ENCODE measurements at places on chromosomes 6 and 20.

- no peak for DNase-seq
These were observed 179.9 kb downstream of the PREX1 start for GRCh38 chr20:48647858-48648257.

DNA sequence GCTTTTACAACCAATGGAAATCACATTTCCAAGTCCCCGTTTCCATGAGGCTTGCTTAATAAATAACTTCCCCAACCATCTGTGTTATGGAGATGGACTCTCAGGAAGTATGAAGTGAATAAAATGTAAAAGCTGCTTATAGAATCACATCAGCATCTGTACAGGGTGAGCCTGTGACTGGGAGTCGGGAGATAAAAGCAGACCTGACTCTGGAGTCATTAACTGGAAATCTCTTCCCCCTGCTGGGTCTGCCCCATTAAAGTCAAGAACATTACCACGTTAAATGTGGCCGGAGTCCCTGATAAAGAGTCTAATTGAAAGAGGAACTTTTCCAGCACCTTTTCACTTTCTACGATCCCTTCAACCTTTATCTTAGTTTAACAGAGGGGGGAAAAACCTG, 368.5 kb downstream of the DOK5 start:
- no peak for DNase-seq

DNA sequence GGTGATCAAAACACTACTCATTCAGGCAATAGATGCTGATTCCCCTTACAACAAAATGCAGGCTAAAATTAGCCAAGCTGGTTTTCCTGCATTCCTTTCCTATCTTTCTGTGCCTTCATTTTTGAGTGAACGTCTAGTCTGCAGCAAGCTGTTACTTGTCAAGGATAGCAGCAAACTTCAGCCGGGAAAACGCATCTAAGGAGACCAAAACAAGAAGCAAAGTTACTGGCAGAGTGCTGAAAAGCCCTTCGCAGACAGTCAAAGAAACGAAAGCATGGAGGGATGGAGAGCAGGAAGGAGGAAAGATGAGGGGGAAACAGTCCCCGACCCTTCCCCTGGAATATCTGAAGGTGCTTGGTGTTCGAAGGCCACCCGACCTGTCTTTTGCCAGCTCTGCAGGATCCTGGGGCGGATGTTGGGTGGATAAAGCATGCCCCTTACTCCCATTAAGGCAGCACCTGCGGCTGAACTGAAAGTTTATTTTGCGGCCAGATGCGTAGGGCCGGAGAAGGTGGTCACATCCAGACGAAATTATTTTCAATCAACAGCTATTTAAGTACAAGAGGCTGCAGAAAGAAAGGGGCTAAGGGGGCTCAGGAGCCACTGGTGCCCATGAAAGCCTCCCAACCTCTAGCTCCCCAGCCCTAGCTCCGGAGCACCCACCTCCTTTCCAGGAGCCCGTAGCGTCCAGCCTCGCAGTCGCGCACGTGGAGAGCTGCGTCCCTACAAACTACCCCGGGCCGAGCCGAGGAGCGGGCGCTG, 538 bp downstream of the FERMT1 start:
- DNase-seq: no peak

DNA sequence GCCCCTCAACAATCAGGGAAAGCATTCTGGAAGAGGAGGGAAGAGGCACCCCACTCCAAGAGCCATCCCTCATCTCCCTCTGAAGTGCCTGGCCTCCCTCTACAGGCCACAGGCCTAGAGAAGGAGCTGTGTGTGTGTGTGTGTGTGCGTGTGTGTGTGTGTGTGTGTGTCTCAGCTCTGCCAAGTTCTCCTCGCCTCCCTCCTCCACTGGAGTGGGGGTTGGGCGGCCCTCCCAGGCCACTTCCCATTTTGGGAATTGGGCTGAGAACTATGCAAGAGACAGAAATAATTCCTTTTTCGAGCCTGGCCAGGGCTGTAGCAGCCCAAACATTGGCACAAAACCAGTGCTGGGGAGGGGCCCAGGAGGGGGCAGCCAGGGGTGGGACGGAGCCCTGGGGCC, 35.7 kb downstream of the KCNB1 start:
- no peak for DNase-seq

DNA sequence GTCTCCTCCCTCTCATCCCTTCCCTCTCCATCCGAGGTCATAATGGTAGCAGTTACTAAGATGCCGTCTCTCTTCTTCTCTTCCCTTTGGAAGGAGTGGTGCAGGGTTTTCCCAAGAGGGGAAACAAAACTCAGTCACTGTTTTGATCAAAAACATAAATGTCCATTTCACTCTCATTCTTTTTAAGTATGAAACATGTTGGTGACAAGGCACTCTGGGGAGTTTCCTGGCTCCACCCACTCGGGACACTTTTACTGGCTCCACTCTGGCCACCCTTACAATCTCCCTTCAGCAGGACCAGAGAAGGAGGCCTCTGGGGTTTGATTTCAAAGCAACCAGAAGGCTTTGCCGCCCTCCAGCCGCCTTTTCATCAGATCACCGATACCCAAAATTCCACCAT, 57.0 kb downstream of the FGD2 start:
- DNase-seq: no peak

DNA sequence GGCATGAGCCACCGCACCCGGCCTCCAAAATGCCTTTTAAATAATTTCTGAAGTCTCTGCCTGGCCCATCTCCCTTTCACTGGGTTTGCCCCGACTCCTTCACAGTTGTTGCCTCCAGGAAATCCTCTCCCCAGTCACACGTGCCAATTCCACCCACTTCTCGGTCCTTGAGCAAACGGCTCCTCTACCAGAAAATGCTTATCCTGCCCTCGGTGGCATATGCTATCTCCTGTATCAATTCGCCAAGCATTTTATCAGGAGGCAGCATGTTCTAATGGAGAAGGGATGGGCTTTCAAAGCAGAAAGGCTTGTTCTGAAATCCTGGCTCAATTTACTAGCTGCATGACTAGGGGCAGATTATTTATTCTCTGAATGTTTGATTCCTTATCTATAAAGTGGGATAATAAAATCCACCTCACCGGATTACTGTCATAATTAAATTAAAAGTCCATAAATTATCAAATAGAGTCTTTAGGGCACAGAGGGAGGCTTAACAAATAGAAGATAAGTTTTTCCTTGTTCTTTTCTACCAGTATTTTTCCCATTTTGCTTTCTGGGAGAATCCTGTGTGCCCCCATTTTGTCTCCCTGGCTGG, 66.3 kb downstream of the PPP1R3G start:
- no peak for DNase-seq

DNA sequence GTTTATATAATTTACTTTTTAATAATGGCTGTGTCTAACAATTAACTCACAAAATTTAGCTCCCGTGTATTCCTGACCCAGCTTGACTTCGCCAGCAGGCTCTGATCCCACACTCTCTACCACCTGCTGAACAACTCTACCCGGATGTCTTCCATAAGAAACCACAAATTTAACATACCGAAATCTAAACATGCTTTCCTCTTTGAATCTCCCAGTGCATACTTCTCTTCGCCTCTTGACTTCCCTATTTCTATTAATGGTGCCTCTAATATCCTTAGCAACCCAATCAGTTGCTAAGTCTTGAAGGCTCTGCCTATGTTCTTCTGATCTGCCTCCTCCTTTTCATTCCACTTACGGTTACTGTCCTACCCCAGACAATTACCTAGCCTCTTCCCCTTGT, 4.6 kb upstream of the MYB start:
- DNase-seq: no peak

DNA sequence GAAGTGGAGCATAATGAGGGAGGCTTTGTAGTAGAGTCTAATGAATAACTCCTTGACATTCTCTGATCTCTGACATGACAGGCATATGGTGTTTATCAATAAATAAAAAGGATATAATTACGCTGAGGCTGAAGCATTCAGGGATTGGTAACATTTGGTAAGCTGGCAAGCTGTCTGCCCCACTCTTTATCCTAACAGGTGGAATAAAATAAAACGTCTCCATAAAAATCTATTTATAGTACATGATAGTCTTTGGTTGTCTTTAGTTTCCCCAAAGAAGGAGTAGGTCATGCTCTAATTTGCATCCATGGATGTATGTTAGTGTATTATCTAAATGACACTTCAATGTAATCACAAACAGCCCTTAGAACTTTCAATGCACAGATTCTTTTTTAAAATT, 30.9 kb upstream of the RBM24 start:
- no peak for DNase-seq

DNA sequence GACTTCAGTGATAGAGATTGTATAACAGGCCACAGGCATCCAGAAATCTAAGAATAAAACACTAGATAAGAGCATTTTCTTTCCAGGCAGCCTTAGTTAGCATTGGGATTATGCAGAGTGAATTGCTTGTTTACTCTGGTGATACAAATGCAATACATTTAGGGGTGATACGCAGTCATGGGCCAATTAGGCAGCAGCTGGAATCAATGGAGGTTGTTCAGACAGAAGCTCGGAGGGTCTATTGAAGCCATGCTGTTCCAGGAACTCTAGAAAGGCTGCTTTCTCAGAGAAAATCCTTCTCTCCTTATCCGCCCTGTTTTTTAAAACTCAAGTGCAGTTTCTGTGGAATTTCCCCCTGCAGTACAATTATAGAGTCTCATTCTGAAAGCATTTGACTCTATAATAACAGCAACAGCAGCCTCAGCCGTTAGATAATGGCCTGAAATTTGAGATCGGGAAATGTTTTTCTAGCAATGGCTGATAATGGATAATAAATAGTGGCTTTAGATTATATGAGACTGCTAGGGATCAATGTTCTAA, 364.3 kb upstream of the HS3ST5 start:
- no peak for DNase-seq

GRCh38 chr6:32370505-32370904, 1.2 kb downstream of the TSBP1 start:
- DNase-seq: no peak

DNA sequence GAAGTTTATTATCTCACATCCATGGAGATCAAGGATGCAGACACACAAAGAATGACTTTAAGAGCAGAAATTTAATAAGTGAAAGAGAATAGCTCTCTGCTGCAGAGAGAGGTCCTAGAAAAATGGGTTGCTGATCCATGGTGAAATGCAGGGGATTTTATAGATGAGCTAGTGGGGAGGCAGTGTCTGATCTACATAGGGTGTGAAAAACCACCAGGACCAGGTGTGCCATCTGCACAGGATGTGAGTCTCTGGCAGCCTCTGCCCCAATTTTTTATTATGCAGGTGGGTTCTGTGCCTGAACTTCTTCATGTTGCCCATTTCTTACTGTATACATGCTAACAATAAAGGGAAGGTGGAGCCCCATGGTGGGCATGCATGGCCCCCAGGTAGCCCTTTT, 19.9 kb upstream of the NANP start:
- DNase-seq: no peak

DNA sequence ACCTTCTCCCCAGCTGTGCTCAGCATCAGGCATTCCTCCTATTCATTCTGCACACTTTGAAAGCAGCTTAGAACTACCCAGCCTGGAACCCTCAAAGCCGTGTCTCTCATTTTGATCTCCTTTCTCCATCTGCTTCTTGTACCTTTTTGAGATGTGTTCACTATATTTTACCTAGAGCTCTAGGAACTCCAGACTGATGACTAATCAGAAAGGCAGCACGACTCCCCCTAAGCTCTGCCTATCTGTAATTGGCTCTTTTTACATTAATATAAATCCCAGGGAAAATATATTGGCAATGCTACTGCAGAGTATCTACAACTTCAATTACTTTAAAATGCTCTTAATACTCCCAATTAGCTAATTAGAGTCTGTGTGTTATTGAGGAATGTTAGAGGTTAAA, 671.5 kb downstream of the CBLN4 start:
- DNase-seq: no peak

- no peak for DNase-seq
These were observed 42.3 kb downstream of the SLC22A23 start for GRCh38 chr6:3414327-3415081.

DNA sequence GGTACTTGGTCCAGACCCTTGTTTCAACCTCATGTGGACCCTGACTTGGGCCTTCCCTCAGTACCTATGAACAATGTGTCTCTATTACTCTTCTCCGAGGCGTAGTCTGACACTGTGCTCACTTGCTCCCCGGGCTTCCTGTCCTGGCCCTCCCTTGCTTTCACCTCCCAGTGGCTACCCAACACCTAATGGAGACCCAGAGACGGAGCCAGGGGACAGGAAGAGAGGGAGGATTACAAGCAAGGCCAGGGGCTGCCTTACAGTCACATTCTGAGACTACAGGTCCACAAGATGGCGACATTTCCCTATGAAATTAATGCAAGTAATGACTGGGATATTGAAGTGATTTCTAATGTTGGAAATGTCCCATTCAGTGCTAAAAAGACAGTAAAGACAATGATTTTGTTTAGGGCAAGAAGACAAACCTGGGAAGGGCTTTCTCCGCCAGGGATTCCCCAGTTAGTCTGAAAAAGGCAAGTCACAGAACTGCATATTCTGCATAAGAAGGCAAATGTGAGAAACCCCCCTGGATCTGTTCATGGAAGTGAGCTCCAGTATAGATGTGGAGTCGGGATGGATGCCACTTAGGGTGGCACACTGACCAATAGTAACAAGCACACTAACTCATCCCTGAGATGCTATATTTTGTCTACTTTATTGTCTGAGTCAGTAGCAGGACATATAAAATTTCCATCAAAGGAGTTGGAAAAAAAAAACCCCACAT, 44.0 kb upstream of the ZBTB24 start:
- DNase-seq: peak; percentile 32

DNA sequence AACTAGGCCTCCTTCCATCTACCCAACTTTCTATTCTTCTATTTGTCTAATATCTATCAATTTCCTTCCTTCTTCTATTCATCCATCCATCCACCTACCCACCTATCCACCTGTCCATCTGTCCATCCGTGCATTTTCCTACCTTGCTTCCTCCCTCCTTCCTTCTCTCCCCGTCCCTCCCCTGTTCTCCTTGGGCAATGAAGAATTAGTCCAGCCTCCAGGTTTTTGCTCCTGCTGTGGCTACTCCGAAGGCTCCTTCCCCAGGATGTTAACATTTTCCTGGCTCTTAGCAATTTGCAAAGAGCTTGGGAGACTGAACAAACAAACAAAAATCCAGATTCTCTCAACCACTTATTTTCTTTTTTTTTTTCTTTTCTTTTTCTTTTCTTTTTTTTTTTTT, 81.6 kb downstream of the KCNB1 start:
- DNase-seq: no peak

GRCh38 chr6:144898741-144899140, 613.6 kb downstream of the UTRN start:
- no peak for DNase-seq

DNA sequence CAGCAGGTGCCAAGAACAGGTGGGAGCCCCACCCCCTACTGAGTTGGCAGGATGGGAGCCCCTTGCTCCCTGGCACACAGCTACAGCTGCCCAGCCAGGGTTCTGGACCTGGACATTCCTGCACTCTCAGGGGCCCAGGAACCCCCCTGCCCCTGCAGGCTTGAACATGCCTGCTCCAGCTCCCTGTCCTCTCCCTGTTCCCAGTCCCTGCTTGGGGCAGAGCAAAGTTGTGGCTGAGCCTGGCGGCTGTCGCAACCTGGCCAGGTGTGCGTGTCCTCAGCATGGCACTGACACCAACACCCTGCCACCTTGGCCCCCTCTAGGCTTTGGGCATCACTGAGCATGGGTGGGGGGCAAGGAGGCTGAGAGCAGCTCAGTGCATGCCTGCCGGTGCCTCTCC, 491.2 kb upstream of the NOX3 start:
- DNase-seq: no peak
